ENCODE measurements at places on chromosomes 4 and X. TPM values are rescaled to one million over a fixed set of nuclear protein-coding genes. Genes with fewer than 3 reads are reported as not detected.

DNA sequence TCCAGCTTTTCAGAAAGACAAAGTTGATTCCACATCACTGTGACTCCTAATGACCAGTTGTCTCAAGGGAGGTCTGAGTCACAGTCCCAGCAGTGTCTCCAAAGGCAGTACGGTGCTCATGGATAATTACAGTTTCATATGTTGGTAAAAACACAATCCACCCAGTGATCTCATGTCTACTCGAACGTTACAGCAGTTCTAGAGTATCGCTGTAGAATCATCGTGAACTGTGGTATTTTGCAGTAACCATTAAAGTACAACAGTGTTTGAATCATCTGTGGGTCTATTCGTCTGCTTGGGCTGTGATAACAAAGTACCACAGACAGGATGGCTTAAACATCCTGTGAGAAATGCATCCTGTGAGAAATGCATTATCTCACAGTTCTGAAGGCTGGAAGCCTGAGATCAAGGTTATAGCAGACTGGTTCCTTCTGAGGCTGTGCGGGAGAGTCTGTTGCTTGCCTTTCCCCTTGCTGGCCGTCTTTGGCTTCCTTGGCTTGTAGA is 121.1 kb upstream of the SORBS2 start:
- no peak for DNase-seq

TAF7L gene
- 0.26 TPM for total RNA-seq

DNA sequence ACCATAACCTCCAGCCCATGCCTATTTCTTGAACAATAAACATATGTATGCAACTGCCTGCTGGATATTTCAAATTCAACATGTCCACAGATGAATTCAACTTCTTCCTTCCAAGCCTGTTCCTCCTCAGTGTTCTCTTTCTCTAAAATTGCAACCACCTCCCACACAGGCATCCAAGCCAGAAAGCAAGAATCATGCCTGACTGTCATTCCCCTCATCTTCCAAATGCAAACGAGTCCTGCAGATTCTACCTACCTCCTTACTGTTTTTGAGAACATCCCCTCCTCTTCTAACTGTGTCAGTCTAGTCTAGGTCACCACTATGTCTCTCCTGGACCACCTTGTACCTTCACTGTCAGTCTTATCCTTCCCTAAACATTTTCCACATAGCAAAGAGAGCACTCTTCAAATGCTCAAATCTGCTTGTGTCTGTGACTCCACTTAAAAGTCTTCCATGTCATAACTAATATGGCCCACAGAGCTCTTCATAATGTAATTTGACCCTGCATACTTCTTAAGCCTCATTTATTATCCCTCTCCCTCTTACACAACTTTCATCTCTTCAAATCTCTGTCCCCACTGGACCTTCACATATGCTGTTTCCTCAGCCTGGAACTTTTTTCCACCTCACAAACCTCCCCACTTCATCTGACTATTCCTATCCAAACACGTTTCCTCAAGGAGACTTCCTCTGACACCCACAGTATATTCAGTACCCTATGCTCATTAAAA is 25.7 kb downstream of the MAPK10 start:
- DNase-seq, result no peak

MEPE gene
- total RNA-seq, result not detected

PLCXD1 gene
- 5.2 TPM for total RNA-seq

DNA sequence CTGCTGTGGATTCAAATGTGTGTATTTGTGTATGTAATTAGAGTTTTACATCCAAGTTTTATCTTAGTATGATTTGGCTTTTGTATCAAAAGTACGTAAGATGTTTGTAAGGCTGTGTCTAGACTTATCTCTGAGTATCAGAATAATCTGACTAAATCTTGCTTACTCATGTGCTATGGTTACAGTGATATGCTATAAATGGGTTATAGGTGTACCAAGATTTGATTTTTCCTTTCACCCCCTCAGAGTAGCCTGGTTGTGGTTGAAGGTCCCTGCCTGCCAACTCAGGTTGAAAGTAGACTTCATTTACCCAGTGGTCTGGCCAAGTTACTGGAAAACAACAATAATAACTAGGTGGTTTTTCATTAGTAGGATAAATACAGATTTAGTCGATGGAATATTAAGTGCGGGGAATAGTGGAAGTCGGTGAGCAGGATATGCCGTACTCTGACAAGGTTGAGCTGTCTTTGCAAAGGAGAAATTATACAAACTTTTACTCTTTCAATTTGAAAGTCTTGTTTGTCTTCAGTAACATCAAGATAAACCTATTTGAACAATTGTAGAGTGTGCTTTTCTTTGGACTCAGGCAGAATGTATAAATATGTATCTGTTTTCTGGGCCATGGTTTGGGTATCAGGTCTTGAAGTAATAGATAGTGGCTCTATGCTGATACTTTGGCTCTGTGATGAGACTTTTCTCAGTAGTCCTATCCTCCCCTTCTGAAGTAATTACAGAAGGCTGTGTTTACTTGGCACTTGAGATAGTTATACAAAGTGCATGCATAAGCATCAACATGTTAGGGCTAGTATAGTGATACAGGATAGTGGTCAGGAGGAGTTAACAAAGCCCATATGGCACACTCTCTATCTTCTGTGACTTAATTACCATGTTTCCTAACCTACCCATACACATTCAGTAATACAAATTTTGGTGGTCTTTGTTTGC is 23.7 kb downstream of the BMP2K start:
- no peak for DNase-seq

- DNase-seq, result no peak
These were observed 1526.1 kb downstream of the STIM2 start for GRCh38 chr4:28386776-28387175.

IGSF1 gene
- 0.63 TPM for total RNA-seq

BGN gene
- total RNA-seq, result 57.7 TPM

DNA sequence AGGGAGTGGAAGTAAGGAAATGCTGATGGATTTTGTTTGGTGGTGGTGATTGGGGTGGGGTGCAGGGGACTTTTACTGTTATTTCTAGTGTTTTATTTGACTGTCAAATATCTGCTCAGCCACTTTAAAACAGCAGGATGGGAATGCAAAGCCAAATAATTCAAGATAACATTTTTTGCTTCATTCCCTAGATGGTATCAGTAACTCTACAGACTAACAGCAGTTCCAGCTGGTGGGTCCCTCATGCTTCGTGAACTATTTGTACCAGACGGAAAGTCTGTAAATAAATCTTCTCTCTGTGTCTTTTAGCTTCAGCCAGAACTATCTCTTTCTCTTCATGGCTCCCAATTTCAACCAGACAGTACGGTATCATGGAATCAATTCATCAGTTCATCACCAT is 27.5 kb downstream of the GPR143 start:
- no peak for DNase-seq

- no peak for DNase-seq
These were observed 298.9 kb upstream of the PUDP start for GRCh38 chrX:7446815-7447214.
